ENCODE measurements at places on chromosomes 6 and 20. TPM values are rescaled to one million over a fixed set of nuclear protein-coding genes. Genes with fewer than 3 reads are reported as not detected.

GRCh38 chr20:54227241-54227640 lies 19.4 kb downstream of the PFDN4 start:
- H3K27me3 ChIP-seq = peaks cover 3% of the 10 kb centered on the region
- no peak for DNase-seq
- no peaks in the 10 kb centered on the region for H3K36me3 ChIP-seq
- H3K4me1 ChIP-seq = peaks cover 10% of the 10 kb centered on the region

DNA sequence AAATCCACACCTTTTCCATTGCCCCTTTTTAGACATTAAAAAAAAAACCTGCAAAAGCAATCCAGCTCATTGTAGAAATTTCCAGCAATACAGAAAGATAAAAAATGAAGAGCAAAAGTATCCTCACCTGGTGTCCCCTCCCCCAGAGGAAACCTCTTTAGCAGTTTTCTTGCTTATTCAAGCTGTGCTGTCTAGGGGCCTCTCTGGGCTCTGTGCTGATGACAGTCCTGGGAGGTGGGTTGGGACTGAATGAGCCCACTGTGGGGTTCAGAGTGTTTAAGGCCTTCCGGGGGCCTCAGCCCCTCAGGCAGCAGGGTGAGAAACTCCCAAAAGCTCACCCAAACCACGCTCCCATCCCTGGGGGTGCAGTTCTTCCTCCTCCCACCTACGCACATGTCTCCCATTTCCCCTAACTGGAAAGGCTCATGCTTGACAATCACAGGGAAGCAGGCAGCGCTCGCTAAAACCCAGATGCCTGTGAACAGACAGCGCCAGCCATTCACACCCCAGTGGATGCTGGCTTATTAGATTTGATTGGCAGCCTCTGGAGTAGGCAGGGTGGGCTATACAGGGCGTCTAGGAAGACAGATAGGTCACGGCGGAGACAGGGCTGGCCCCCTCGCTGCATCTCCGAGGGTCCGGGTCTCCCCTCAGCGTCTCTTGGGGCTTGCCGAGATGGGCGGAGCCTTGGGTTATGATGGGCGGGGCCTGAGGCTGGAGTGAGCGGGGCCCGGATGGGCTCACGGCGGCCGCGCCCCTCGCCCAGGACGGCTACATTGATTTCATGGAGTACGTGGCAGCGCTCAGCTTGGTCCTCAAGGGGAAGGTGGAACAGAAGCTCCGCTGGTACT lies 4.6 kb downstream of the GUCA1A start:
- H3K27ac ChIP-seq = no peak overlapping the region
- DNase-seq = no peak
- peak overlapping the region; percentile 11 for H3K4me3 ChIP-seq
- H3K4me1 ChIP-seq = peaks cover 5% of the 10 kb centered on the region
- no peaks in the 10 kb centered on the region for H3K36me3 ChIP-seq

DNA sequence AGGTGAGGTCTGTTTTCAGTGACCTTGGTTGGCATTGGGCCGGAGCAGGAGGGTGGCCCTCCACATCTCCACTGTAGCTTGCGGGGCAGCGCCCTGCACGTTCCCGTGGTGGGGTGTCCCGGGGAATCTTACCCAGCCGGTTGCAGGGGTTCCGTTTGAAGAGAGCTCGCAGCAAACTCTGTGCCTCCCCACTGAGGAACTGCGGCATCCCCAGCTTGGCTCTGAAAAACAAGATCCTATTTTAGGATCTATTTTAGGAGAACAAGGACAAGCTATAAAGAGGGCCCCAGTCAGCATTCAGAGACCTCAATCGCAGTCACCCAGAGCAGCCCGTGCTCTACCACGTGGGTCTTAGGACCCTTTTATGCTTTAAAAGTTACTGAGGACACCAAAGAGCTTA lies 97.8 kb downstream of the RAMACL start:
- peak overlapping the region; percentile 84 for H3K4me3 ChIP-seq
- H3K36me3 ChIP-seq = peaks cover 6% of the 10 kb centered on the region
- H3K27ac ChIP-seq = peak overlapping the region; percentile 97
- H3K27me3 ChIP-seq = no peaks in the 10 kb centered on the region

DNA sequence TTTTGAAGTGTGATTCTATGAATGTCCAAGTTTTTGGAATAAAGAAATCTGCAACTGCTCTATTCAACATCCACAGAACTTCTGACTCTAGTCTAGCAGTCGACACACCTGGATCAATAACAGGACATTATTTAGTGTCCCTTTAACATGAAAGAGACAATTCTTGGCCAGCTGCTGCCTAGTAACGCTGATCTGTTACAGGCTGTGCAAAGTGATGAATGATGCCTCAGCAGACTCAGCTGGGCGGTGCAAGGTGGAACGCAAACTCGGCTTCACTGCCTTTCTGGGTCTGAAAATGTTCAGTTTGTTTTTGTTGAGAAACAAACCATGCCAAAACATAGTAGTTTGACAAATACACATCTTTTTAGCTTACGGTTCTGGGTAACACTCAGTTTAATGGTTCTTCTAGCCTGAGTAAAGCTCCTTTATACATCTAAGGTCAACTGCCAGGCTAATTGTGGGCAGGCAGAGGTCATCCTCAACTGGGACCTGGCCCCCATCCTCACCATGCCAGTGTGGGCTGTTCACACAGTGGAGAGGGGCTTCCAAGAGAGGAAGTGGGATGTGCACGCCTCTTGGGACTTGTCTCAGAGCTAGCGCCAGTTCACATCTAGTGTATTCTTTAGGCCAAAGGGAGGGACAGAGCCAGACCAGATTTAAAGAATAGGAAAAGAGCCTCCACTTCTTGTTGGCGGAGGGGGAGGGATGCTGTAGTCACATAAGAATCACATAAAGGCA lies 879.7 kb downstream of the QKI start:
- H3K4me3 ChIP-seq = no peak overlapping the region
- no peaks in the 10 kb centered on the region for H3K36me3 ChIP-seq
- H3K27me3 ChIP-seq = no peaks in the 10 kb centered on the region
- no peak overlapping the region for H3K27ac ChIP-seq
- H3K4me1 ChIP-seq = no peaks in the 10 kb centered on the region

- no peaks in the 10 kb centered on the region for H3K36me3 ChIP-seq
- DNase-seq = no peak
- no peak overlapping the region for H3K4me3 ChIP-seq
- H3K4me1 ChIP-seq = peaks cover 42% of the 10 kb centered on the region
- no peak overlapping the region for H3K27ac ChIP-seq
- H3K27me3 ChIP-seq = no peaks in the 10 kb centered on the region
Measured at GRCh38 chr20:1881240-1881835, 13.9 kb upstream of the SIRPA start.

Gene STMND1
- not detected for total RNA-seq

Gene NOL4L
- 4.7 TPM for total RNA-seq

Gene TMEM244
- total RNA-seq = not detected
